ENCODE measurements at places on chromosomes 4 and X. TPM values are rescaled to one million over a fixed set of nuclear protein-coding genes. Genes with fewer than 3 reads are reported as not detected.

SUPT20HL1 gene
- total RNA-seq: not detected

EXOC1L gene
- not detected for total RNA-seq

HOPX gene
- not detected for total RNA-seq

MAOB gene
- total RNA-seq: 2.5 TPM

MAB21L2 gene
- not detected for total RNA-seq

AREG gene
- total RNA-seq: 2,145 TPM

CTAG1B gene
- total RNA-seq: not detected

C1QTNF7 gene
- total RNA-seq: not detected

GRIA2 gene
- not detected for total RNA-seq

RAB9B gene
- total RNA-seq: 0.80 TPM

Measured in mammary epithelial cell (primary cell).